ENCODE measurements at places on chromosomes 7 and 10.

GRCh38 chr7:18829858-18830285, 287.6 kb downstream of the TWIST1 start:
- DNase-seq: no peak

- no peak for DNase-seq
Measured at GRCh38 chr7:112001091-112001826, 204.9 kb downstream of the DOCK4 start.

DNA sequence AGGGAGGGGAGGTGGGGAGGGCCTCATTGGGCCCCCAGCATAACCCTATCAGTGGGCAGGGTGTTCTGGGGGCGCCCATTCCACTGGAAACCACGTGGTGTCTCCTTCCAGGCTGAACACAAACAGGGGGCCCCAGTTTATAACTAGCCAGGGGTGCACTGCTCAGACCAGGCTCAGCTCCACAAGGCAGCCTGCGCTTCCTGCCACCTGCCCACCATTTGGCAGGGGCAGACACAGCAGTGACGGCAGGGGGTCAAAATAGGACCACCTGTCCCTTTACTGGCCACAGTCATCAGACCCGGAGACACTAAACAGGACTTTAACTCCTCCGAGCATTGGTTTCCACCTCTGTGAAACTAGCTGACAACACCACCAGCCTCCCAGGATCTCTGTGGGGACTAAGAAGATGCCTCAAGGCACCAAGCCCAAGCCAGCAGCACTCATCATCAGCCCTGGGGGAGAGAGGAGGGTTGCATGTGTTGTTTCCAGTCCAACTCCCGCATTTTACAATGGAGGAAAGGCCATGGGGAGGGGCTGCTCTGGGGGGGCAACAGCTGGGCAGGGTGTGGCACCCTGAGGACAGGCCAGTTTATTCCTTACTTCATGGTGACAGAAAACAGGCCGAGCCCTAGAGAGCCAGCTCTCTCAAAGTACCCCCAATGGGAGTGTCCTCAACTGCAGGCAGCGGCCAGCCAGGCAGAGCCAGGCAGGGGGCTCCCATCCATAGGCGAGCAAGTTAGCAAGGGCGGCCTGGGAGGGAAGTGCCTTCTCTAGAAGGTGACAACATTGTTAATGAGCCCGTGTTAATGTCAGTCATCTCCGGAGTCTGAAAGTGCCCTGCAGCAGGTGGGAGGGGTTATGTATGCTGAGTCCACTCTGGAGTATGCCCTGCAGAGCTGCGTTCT, 127.6 kb downstream of the TNS3 start:
- no peak for DNase-seq

GRCh38 chr7:85167636-85168035, 19.2 kb downstream of the SEMA3D start:
- no peak for DNase-seq

Data from hematopoietic multipotent progenitor cell treated with erythropoietin and hydrocortisone succinate and interleukin-3 and kit ligand, for 8 days (in vitro differentiated cells).